ENCODE measurements at places on chromosomes 5 and 9.

DNA sequence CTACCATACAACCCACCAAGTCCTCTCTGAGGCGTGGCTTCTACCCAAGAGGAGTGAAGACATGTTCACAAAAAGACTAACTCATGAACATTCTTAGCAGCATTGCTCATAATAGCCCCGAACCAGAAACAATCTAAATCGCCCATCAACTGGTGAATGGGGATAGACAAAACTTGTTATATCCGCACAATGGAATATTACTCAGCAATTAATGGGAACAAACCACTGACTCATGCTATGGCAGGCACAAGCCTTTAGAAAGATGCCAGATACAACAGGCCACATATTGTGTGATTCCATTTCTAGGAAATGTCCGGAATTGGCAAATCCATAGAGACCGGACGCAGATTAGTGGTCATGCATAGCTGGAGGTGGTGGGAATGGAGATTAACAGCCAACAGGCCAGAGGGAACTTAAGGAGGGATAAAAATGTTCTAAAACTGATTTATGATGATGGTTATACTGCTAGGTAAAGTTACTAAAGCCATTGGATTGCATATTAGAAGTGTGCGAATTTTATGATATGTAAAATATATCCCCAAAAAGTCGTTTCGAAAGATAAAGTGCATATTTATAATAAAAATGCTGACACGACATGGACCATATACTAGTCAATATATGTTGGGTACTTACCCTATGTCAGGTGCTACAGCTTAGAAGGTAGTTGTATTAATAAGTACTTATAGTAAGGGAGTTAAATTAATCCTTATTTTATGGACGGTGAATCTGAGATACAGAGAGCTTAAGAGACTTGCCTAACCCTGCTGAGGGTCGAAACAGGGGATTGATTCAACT is 55.4 kb downstream of the LHX2 start:
- DNase-seq: no peak

DNA sequence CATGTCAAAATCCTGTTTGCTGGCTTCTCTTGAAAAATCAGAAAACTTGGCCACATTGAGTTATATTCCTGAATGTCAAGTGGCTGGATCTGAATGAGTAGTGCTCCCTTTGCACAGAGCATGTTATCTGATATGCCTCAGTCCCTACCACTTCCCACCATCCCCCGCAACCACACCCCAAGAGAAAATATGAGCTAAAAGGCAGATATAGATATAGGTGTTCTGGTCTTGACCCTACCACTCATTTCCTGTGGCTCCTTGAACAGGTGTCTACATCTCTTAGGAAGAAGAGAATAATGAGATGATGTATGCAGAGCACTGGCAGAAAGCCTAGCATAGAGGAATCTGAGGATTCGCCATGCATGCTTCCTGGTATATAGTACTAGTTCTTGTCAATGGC is 6.6 kb upstream of the CYSTM1 start:
- no peak for DNase-seq

- no peak for DNase-seq
Observed at GRCh38 chr5:162429142-162429541, 361.6 kb downstream of the GABRG2 start.

GRCh38 chr5:39062530-39062929 is 11.7 kb downstream of the RICTOR start:
- DNase-seq: no peak

DNA sequence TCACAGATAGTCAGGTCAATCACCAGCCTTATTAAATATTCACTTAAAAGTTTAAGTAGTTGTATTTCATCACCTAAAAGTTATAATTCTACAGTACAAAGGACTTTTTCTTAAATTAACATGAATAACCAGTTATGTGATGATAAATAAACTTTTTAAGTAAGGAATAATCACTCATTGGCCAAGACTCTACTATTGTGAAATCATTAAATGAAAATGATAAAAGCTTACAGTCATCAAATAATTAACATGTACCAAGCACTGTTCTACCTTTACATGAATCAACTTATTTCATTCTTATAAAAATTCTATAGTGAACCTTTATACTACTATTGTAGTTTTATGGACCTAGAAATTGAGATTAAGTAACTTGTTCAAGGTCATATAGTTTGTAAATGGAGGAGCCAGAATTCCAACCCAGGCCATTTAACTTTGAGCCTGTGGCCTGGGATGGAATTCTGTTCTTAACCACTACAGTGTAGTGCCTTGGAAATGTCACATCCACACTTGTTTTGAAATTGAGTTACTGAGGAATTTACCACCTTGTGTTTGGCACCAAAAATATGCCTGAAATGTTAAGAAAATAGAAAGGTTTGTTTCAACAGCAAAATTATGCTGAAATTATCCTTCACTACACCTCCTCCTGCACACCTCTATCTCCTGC is 32.8 kb upstream of the MSANTD3 start:
- DNase-seq: no peak

DNA sequence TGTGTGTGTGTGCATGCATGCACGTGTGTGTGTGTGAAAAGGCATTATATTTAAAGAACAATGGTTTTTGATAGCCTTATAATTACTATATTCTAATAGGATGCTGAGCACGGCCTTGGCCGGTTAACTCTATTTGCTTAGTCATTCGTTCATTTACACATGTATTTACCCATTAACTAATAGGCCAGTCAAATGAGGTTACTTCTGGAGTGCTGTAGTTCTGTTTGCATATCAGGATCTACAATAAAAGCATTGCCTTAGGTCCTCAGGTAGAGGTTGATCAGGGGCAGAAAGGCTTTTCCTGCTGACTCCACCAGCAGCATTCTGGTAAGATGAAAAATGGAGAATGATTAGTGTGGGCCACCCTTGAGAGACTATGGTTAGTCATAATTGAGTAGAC is 219.0 kb downstream of the COMMD10 start:
- DNase-seq: no peak

DNA sequence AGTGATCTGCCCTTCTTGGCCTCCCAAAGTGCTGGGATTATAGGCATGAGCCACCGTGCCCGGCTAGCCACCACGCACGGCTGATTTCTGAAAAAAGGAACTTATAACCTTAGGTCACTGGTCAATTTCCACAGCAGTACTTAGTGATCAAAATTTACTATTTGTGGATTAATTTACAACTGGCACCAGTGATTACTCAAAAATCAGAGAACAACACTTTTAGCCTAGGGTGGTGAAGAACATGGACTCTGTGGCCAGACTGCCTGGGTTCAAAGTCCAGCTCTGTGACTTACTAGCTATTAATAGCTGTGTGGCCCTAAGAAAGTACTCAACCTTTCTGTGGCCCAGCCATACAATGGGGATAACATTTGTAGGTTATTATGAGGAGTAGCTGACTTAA is 50.8 kb upstream of the GLRX start:
- no peak for DNase-seq
